ENCODE measurements at places on chromosomes 4 and X.

- no peak for DNase-seq
Observed at GRCh38 chr4:25590171-25590570, 65.5 kb upstream of the SLC34A2 start.

DNA sequence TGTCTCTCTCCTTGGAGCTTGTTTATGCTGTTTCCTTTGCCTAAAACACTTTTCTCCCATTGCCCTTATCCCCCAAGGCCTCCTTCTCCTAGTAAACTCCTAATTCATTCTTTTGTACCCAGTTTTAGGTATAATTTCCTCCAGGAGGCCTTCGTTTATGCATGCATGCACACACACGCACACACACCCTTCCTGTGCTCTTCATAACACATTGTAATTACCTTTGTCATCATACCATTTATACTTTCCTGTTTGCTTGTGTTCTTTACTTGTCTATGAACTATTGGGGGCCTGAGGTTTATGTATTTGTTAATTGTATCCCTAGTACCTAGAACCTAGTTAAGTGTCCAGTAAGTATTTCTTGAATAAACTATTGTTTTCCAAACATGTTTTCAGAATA lies 45.5 kb downstream of the XIAP start:
- no peak for DNase-seq

DNA sequence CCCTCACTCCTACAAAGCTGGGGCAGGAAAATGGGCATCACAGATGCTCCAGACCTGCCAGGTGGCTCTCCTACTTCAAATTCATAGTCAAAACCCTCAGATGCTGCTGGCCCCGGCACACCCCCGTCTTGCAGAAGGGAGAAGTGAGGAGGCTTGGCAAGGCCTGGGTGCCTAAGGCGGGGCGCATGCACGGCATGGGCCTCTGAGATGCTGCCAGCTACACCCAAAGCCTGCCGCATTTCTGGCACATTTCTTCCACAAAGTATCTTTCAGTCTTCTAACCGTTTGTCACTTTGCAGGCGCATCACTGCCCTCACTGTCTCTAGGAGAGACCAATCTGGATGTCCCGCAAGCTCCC lies 19.6 kb downstream of the WDR1 start:
- no peak for DNase-seq

GRCh38 chr4:145921231-145921630 lies 17.4 kb downstream of the ZNF827 start:
- DNase-seq, result no peak

DNA sequence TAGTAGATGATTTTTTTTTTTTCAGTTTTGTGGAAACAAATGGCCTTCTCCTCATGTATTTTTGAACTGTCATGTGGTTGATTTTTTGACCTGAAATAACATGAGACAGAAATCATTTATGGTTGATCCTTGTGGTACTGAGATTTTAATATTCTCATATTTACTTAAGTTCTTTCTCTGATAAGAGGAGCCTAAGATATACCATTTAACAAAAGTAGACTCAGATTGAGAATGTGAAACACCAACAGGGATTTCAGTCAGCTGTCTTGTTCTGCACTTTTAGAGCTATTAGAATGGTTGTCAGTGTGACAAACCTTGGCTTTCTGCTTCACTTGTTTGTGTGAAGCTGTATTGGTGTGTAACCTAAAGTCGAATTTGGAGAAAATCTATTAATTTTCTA lies 575.7 kb downstream of the SPOCK3 start:
- no peak for DNase-seq

All from hippocampal formation (tissue), 2 donors.